Stimulated activated CD8-positive, alpha-beta memory T cell treated with anti-CD3 and anti-CD28 coated beads, Interleukin-2, amount 100 ng/mL, for 1 hour (primary cell): ENCODE measurements at places on chromosomes 5 and 9.

- DNase-seq, result no peak
Measured at GRCh38 chr5:174624733-174625522, 99.5 kb upstream of the MSX2 start.

DNA sequence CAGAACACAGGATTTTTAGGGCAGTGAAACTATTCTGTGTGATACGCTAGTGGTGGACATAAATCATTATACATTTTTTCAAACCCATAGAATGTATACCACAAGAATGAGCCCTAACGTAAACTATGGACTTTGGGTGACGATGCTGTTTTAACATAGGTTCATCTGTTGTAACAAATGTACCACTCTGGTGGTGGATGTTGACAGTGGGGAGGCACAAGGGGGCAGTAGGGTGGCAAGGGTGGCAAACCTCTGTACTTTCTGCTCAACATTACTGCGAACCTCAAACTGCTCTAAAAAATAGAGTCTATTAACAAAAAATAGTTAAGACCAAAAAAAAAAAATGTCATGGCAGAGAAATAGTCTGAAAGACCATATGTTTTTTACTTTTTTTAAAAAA, 9.1 kb upstream of the MVB12B start:
- DNase-seq, result no peak

DNA sequence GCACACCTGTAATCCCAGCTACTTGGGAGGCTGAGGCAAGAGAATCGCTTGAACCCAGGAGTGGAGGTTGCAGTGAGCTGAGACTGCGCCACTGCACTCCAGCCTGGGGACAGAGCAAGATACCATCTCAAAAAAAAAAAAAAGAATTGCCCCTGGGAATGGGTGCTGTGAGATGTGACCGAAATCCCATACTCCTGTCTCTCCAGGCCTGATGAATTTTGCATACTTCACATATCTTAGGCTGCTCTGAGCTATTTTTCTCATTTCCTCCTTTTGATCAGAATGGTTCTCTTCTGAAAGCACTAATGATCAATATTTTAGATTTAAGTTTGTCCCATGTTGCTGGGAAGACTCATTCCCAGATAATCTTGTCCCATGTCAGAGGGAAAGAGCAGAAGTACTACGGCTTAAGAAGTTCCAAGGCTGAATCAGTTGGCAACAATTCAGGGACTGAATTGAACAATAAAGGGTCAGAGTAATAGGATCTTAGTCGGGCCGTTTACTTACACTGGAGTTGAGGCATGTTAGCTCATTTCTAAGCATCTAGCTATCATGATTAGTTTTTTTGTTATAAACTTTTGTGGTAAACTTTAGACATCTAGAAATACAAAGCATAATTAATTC, 44.2 kb upstream of the TENT2 start:
- no peak for DNase-seq

- DNase-seq, result no peak
Measured at GRCh38 chr5:76084496-76085242, 1.5 kb downstream of the SV2C start.

DNA sequence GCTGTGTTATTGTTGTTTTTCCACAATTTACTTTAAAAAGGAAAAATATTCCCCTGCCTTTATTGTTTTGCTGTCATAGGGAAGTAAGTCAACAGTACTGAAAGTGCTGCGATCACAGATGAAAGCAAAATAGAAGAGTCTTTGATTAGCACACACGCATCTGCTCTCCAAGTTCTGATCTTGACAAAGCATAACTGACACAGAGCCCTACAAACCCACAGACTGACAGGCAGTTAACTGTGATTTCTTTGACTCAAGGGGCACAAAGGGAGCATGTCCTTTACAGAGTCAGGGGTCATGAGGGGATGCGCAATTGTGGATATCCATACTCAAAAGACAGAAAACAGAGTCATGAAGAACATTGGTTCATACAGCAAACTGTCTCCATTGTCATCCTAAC, 123.7 kb downstream of the SNCAIP start:
- no peak for DNase-seq

DNA sequence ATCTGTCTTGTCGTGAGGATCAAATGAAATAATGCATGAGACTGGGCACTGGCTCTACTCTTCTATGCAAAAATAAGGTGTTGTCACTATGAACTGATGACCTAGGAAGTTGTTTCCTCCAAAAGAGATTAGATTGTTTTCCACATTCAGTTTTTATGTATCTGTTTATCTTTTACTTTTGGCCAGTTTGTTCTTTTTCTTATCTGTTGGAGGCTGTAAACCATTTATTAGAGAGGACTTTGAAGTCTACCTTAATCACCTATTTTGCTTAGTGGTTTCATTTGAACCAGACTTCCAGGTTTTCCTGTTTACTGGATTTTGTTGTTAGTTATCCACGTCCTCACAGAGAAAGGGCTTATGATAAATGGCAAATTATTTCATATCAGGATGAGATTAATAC, 21.5 kb upstream of the GDA start:
- no peak for DNase-seq

- DNase-seq, result no peak
Measured at GRCh38 chr9:107059220-107059619, 196.3 kb downstream of the ZNF462 start.

DNA sequence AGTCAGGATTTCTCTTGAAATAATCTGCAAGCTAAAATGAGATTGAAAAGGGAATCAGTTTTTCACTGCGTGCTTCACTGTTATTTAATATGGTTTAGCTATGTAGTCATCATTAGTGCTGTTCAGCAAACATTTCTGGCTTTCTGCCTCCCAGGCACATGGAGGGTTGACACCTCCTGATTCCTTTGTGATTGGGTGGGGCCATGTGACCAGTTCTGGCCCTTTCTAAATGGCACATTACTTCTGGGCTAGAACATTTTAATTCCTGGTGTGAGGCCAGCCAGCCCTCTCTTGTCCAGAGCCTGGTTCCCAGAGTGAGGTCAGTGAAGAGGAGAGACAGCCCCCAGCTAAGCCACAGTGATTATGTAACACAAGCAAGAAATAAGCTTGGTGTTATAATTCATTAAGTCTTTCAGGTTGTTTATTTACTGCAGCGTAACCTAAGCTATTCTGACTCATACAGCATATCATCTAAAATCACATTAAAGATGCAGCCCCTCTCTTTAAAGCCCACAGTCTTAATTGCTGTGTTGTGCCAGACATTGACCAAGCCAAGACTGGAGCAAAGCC, 17.4 kb upstream of the ARSI start:
- no peak for DNase-seq

GRCh38 chr5:139659695-139660101, 11.5 kb downstream of the CXXC5 start:
- DNase-seq, result no peak

GRCh38 chr5:154702477-154702876, 52.7 kb upstream of the LARP1 start:
- no peak for DNase-seq

GRCh38 chr9:81563739-81564138, 125.6 kb downstream of the TLE1 start:
- DNase-seq, result no peak

GRCh38 chr5:39353717-39354399, 10.4 kb downstream of the C9 start:
- no peak for DNase-seq
